IMR-90 (cell line): ENCODE measurements at places on chromosomes 16 and 17. TPM values are rescaled to one million over a fixed set of nuclear protein-coding genes. Genes with fewer than 3 reads are reported as not detected.

- no peak overlapping the region for H3K27ac ChIP-seq
- H3K4me1 ChIP-seq = no peaks in the 10 kb centered on the region
- DNase-seq = no peak
- H3K4me3 ChIP-seq = no peak overlapping the region
- H3K36me3 ChIP-seq = no peaks in the 10 kb centered on the region
Measured at GRCh38 chr16:74111456-74111982, 185.1 kb upstream of the PSMD7 start.

DNA sequence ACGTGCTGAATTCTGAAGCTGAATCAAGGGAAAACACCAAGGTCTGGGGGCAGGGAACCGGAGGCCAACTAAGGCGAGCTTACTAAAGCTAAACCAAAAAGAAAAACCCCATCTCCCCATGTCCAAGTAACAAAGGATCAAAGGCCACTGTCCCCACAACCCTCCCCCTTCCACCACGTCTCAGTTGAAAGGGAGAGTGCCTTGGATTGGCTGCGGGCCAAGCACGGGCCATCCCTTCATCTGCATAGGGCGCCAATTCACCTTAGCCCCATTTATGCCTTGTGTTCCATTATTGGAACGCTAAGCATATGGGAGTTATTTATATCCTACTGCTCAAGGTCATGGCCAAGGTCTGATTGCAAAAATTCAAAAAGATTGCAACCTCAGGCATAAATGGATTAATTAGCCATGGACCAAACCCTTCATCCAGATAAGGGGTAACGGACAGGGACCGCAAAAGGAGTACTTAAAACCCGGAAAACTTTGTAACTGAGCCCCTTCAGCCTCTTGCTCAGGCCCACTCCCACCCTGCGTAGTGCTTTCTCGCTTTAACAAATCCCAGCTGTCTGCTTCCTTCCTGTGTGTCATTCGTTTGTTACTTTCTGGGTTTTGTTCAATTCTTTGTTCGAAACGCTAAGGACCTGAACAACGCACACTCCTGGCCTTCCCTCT is 740 bp upstream of the ATP6V0D1 start:
- H3K36me3 ChIP-seq = no peaks in the 10 kb centered on the region
- peak overlapping the region; percentile 74 for H3K27ac ChIP-seq
- peak overlapping the region; percentile 52 for H3K4me3 ChIP-seq
- H3K27me3 ChIP-seq = no peaks in the 10 kb centered on the region
- peak; percentile 43 for DNase-seq

DNA sequence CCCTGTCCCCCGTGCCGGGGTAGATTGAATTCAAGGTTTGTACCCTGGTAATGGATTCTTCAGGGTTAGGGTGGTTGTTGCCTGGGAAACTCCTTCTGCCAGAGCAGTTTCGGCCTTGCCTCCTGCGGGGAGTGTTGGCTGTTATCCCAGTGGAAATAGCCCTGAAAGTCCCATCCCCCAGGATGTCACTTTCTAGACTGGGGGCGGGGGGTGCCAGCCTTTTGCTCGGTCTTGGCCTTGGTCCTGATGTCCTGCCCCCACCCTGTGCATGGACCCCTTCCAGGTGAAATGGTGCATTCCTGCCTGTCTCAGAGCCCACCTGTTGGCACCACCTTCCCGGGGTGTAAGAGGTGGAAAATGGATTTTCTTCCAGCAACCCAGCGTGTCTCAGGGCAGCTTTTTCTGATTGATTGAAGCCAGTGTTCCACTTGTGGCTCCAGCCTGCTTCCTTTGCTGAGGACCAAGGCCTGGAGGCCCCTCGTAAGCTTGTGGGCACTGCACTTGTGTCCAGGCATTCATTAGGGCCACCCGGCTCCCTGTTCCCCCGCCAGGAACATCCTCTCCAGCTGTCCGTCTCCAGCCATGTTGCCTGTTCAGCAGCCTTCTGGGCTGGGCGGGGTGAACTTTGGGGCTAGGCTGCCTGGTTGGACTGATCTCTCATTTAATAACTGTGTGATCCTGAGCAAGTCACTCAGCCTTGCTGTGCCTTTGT is 25.6 kb downstream of the MGAT5B start:
- no peaks in the 10 kb centered on the region for H3K4me1 ChIP-seq
- H3K4me3 ChIP-seq = no peak overlapping the region
- H3K27me3 ChIP-seq = peaks cover 8% of the 10 kb centered on the region; the same call in 1 of the 2 replicates
- DNase-seq = no peak

- DNase-seq = no peak
- no peaks in the 10 kb centered on the region for H3K27me3 ChIP-seq
- no peak overlapping the region for H3K27ac ChIP-seq
- H3K4me1 ChIP-seq = no peaks in the 10 kb centered on the region
- H3K36me3 ChIP-seq = no peaks in the 10 kb centered on the region
Measured at GRCh38 chr16:12584488-12585233, 219.0 kb downstream of the CPPED1 start.

DNA sequence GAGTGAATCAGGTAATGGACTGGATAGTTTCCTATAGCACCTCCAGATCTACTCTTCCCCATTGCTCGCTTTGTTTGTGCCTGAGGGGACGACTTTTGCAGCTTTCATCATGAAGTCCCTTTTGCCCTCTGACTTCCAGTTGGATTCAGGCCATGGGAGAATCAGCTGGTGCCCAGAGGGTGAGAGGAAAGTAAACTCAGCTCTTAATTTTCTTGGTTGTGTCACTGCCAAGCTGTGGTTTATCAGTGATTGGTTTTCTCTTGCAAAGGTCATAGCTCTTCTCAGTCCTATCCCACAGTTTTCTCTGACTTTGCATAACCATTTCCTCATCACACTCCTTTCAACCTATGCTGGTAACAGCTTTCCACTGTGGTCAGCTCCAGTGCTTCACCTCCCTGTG is 200.1 kb downstream of the KCNJ2 start:
- no peak overlapping the region for H3K27ac ChIP-seq
- no peak for DNase-seq
- H3K4me3 ChIP-seq = no peak overlapping the region
- no peaks in the 10 kb centered on the region for H3K27me3 ChIP-seq
- H3K4me1 ChIP-seq = peaks cover 2% of the 10 kb centered on the region; the same call in 1 of the 2 replicates
- no peaks in the 10 kb centered on the region for H3K36me3 ChIP-seq

DNA sequence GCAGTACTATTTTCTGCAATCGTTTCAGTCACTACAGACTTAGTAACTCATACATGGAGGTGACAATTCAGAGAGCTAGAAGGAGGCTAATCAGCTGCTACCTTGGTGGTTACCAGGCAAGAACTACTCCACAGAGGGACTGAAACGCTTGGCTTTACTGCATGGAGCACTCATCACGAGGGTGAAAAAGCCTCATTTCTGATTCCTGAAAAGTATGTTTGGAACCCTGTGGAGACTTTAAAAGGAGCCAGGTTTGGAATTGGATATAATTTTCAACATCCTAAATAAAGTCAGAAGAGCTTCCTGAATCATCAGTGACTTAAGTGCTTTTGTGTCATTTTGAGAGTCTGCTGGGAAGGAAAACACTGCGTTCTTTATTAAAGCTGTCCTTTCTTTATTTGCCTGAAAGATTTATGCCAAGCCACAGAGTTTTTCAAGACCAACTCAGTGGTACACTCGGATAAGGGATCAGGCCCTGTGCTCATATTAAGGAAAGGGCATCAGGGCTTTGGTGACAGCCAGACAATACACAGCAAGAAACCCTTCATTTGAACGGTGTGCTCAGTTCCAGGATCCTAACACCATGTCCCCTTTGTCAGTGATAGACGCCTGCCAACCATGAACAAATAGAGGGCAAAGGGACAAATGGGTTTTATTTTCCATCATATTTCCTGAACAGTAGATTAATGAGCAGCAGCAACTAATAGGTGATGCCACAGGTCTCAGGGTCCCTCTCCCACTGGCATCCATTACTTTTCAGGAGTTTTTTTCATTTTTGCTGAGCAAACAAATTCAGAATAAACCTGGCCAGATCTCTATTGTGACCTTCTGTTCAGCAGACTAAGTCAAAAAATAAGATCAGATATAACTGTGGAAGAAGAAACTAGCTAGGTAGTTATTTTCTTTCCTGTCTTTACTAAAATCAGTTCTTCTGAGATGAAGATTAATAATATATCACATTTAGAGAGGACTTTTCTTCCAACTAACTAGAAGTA is 80.5 kb upstream of the CLEC18B start:
- no peak for DNase-seq

DNA sequence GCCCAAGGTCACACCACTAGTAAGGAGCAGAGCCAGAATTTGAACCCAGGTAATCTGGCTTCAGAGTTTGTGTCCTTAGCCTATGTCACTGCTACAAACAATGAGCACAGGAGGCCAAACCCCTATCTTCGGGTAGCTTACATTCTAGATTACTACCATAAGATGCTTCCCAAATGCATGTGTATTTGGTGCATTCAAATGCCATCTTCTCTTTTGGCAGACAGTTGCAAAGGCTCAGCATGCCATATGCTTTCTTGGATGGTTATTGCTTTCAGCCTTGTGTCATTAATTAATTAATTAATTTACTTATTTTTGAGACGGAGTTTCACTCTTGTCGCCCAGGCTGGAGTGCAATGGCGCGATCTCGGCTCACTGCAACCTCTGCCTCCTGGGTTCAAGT is 80.7 kb downstream of the DNAH3 start:
- DNase-seq = no peak
- H3K4me3 ChIP-seq = no peak overlapping the region
- peaks cover 3% of the 10 kb centered on the region for H3K27me3 ChIP-seq
- H3K27ac ChIP-seq = no peak overlapping the region
- H3K36me3 ChIP-seq = no peaks in the 10 kb centered on the region
- H3K4me1 ChIP-seq = no peaks in the 10 kb centered on the region

- no peaks in the 10 kb centered on the region for H3K36me3 ChIP-seq
- H3K4me1 ChIP-seq = no peaks in the 10 kb centered on the region
- H3K4me3 ChIP-seq = no peak overlapping the region
- DNase-seq = no peak
- no peak overlapping the region for H3K27ac ChIP-seq
- H3K27me3 ChIP-seq = no peaks in the 10 kb centered on the region
Measured at GRCh38 chr16:20333120-20333519, 5.8 kb upstream of the GP2 start.

- no peak for DNase-seq
- H3K36me3 ChIP-seq = peaks cover 25% of the 10 kb centered on the region
- H3K4me1 ChIP-seq = peaks cover 8% of the 10 kb centered on the region; the same call in 1 of the 2 replicates
- no peak overlapping the region for H3K27ac ChIP-seq
- H3K4me3 ChIP-seq = no peak overlapping the region
- no peaks in the 10 kb centered on the region for H3K27me3 ChIP-seq
Measured at GRCh38 chr16:1346422-1347285, 5.0 kb downstream of the TSR3 start.

DNA sequence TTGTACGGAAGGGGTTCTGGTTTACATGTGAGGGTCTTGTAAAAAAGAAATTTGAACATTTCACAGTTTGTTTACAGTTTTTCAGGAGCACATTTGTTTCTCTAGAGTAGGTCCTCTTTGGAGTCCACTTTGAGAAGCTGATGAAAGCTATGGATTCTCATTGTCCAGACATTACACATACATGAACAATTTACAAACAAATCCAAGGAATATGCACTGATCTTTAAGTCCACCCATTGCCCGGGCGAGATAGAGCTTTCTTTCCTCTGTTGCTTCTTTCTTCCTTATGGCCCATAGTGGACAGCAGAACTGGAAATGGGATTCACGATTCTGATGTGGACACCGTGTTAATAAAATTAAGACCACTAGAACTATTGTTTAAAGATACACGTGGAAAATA is 1.9 kb downstream of the DCAF7 start:
- DNase-seq = peak; percentile 52
- H3K36me3 ChIP-seq = no peaks in the 10 kb centered on the region
- H3K27me3 ChIP-seq = no peaks in the 10 kb centered on the region

DNA sequence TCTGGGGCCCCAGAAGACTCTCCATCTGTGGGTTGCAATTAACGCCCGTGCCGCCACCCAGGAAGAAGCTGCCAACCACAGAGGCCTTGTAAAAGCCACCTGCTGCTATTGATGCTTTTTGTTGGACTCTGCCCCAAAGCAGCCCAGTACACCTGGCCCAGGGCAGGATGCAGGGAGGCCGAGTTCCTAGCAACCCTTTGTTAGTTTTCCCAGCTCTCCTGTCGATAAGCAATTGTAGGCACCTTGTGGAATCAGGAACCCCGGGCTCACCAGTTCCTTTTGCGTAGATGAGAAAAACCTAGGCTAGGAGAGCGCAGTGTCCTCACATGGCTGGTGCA is 103.3 kb downstream of the ABCC6 start:
- H3K36me3 ChIP-seq = peaks cover 81% of the 10 kb centered on the region
- no peak for DNase-seq
- H3K27me3 ChIP-seq = no peaks in the 10 kb centered on the region
- no peaks in the 10 kb centered on the region for H3K4me1 ChIP-seq
- no peak overlapping the region for H3K27ac ChIP-seq
- H3K4me3 ChIP-seq = no peak overlapping the region

DNA sequence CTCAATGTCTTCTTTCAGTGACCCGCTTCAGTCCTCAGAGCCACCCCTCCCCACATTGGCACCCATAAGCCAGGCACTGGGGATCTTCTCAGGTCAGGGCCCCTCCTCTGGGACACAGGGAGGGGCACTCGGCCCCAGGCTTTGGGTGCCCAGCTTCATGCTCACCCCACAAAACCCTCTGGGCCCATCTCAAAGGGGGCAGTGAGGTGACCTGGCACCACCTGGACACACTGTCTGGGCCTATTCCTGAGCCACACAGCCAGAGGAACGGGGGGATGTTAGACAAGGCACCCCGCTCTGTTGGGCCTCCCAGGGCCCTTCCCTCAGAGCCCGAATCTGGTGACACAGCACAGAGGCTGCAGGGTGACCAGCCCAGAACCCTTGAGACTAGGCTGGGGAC is 36.1 kb downstream of the TNFRSF13B start:
- no peak overlapping the region for H3K4me3 ChIP-seq
- no peaks in the 10 kb centered on the region for H3K36me3 ChIP-seq
- no peak overlapping the region for H3K27ac ChIP-seq
- DNase-seq = no peak
- H3K27me3 ChIP-seq = peaks cover 62% of the 10 kb centered on the region

DNA sequence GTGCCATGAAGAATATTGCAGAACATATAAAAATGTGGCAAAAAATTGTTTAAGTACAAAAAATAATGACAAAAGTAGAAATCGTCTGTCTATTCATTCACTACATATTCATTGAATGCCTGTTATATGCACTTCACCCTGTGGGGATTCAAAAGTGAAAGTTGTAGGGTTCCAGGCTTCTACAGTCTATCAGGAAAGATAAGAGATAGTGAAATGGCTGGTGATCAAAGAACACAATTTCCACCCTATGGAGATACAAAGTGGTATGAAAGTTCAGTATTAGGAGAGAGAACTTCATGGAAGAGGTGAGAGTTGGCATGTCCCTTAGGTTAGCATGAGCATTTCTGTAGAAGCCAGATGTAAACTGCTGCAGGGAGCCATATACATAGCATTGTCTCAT is 127.0 kb upstream of the PMFBP1 start:
- H3K4me1 ChIP-seq = peaks cover 2% of the 10 kb centered on the region; the same call in 1 of the 2 replicates
- H3K36me3 ChIP-seq = no peaks in the 10 kb centered on the region
- no peaks in the 10 kb centered on the region for H3K27me3 ChIP-seq
- no peak overlapping the region for H3K27ac ChIP-seq
- H3K4me3 ChIP-seq = no peak overlapping the region

- H3K36me3 ChIP-seq = no peaks in the 10 kb centered on the region
- peaks cover 2% of the 10 kb centered on the region; the same call in 1 of the 2 replicates for H3K27me3 ChIP-seq
- H3K4me1 ChIP-seq = no peaks in the 10 kb centered on the region
- peak; percentile 54 for DNase-seq
Measured at GRCh38 chr16:53518550-53519416, 15.8 kb upstream of the AKTIP start.

- H3K36me3 ChIP-seq = no peaks in the 10 kb centered on the region
- H3K4me1 ChIP-seq = no peaks in the 10 kb centered on the region
- H3K27me3 ChIP-seq = peaks cover 18% of the 10 kb centered on the region
Measured at GRCh38 chr17:40588552-40588951, 23.3 kb upstream of the CCR7 start.

NOG gene
- 11.7 and 13.1 TPM in 2 replicates for total RNA-seq

QRICH2 gene
- total RNA-seq = 3.9 and 4.8 TPM in 2 replicates

PSMC5 gene
- 104 and 105 TPM in 2 replicates for total RNA-seq

GRB7 gene
- total RNA-seq = under 0.01 and 0.18 TPM in 2 replicates
